H1 (cell line): ENCODE measurements at places on chromosomes 5 and 9. TPM values are rescaled to one million over a fixed set of nuclear protein-coding genes. Genes with fewer than 3 reads are reported as not detected.

DNA sequence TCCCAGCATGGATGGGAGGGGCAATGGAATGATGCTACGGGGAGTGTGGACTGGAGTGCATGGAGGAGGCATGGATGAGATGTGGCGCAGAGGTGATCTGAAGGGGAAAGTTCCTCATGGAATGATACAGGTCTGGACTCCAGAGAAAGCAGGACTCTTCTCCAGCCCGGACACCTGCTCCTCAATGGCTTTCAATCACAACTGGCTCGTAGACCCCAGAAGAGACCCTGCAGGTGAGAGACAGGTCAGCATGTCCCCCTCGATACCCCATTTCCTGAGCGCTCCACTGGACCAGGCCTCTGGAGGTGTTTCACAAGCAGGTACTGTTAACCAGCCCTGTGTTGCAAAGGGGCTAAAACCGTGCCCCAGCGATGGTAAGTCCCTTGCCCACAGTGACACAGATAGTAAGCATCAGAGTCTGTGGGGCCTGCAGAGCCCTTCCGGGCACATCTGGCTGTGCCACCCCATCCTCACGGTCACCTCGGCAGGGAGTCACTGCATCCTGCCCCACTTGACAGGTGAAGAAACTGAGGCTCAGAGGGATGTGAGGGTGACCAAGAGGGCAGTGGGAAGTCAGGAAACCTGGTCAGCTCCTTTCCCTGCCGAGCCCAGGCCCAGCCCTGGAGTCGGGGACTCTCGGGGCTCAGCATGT lies 5.5 kb upstream of the DPM2 start:
- no peak for DNase-seq

DNA sequence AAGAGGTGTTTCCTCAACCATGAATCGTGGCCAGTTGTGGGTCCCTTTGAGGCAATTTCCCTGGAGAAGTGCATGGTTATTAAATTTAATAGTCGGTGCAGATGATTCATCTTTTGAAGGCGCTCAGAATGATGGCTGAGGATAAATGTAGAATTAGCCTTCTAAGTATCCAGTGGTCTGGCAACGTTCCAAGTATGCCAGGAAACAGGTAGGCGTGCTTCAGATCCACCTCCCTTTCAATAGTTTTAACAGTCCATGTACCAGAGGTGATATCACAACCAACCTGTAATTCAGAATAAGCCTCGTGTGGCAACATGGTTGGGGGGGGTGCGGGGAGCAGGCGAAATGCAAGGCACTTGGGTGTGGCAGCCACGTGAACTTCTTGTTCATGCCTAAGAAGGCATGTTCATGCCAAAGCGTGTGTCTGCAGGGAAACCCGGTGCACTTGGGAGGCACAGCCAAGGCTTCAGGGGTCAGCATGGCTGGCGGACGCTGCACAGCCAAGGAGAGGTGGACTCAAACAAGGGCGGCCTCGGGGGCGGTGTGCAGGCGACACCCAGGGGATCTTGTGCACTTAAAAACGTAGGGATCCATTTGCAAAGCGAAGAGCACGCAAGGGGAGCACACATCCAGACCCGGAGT lies 5.2 kb upstream of the NKD2 start:
- DNase-seq: no peak

DNA sequence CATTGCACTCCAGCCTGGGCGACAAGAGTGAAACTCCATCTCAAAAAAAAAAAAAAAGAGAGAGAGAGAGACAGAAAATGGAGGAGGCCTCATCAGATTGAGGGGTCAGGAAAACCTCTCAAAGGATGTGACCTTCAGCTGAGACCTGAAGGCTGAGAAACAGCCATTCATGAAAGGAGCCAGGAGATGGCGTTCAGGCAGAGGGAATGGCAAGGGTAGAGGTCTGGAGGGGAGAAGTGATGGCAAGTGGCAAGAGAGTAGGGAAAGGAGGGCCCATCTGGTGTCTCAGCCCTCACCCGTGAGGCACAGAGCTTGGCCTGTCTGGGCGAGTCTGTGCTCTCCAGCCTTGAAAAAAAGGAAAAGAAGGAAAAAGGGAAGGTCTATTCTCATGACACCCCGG lies 17.0 kb downstream of the CAMK2A start:
- DNase-seq: no peak

GRCh38 chr9:113340011-113340699 lies at the start of gene WDR31:
WDR31 (minus strand) TSS chr9:113340275; CDS start chr9:113332022, 8,253 bp downstream.
- DNase-seq: peak; percentile 94

Gene PELO
- total RNA-seq: 17.0 and 18.5 TPM in 2 replicates

Gene SHC3
- total RNA-seq: 7.1 and 8.4 TPM in 2 replicates

Gene NSD1
- total RNA-seq: 165 and 168 TPM in 2 replicates

DNA sequence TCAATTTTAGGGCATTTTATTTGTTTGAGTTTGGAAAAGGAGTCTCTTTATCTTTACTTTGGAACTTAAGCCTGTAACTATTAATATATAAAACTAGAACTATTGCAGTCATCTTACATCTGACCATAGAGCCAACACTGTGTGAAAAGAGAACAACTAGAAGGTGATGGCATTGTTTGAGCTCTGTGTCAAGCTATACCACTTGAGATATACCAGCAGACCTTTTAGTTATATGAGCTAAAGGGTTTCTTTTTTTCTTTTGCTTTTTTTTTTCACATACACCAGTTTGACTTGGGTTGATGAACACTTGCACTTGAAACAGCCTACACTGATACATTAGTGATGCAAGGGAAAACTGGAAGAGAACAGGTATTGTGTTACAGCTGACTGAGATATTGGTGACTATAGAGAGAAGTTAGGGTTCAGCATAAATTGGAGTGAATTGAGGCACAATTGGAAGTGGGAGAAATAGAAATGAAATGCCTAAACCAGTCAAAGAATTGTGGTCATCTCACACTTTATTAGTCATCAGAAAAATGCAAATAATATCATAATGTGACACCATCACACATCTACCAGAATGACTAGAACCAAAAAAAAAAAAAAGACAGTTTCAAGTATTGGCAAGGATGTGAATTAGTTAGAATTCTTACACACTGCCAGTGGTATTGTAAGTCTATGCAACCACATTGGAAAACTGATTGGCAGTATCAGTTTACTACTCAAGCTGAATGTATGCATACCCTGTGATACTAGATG lies 60.9 kb downstream of the ADRB2 start:
- DNase-seq: no peak
